Astrocyte of the cerebellum (primary cell): ENCODE measurements at places on chromosomes 12 and 14.

GRCh38 chr12:6208130-6208529 lies 7.9 kb downstream of the CD9 start:
- no peak for DNase-seq

DNA sequence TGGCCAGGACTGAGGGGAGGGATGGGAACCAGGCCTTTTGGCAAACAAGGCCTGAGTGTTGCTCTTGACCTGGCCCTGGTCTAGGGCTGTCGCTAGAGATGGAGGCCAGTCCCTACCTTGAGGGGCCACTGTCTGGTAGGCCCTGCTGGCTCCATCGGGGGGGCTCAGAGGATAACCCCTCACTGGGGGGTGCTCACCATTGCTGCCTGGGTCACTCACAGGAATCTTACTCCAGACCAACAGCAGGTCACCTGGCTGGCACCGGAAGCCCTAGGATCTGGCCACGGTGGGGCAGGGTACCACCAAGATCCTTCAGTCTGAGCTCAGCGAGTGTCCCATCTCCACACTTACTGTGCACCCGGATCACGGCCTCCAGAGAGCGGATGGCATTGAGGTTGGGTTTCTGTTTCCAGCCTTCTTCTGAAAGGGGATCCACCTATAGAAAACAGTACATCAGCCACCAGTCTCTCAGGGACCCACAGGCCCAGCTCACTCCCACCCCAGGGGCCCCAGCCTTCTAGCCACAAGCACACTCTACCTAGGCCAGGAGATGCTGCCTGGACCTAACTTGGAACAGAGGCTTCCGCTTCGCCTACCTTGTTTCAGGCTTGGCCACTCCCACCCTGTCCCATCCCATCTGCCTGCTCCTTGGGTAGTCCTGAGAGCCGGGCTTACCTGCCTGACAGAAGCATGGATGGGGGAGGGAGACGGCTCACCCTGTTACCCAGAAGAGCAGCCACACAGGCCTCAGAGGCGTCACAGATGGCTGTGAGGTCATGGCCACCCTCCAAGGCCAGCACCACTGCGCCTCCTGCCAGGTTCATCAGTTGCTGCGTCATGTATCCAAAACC lies 12.2 kb downstream of the SLC48A1 start:
- no peak for DNase-seq

- no peak for DNase-seq
Observed at GRCh38 chr14:77065851-77066577, 32.0 kb upstream of the CIPC start.

DNA sequence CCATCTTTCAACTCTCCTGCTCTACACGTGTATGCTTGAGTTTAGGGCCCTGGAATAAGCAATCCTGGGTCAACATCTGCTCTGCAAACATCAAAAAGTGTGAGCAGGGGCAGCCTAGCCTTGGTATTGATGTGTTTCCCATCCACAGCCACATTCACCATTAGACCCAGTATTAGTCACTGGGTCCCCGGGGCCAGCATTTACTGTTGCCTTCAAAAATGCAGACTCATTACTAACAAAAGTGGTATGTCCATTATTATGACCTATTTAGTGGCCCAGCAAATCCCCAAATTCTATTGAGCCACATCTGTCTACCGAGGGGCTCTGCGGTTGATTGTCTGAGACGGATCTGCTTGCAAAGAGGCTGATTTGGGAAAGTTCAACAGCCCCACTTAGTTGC lies 661.8 kb downstream of the DIO2 start:
- no peak for DNase-seq

DNA sequence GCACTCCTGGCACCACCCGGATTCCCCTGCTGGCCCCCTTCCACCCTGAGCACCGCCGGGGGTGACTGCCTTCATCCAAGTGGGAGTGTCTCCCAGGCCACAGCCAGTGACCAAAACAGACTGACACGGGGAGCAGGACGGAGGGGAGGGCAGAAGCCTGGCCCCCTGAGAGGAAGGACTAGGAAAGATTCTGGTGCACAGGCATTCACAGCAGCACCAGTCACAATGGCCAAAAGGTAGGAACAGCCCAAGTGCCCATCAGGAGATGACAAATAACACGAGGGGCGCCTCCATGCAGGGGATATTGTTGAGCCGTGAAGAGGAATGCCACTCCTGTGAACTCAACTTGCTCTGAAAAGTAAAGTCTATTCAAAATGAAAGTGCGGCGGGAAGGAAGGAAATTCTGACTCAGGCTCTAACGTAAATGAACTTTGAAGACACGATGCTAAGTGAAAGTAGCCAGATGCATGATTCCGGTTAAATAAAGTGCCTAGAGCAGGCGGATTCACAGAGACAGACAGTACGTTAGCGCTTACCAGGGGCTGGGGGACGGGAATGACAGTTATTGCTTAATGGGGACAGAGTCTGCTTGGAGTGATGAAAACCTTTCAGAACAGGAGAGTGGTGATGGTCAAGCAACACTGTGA lies 146.1 kb upstream of the NCOR2 start:
- peak; percentile 83 for DNase-seq

- no peak for DNase-seq
Observed at GRCh38 chr12:132460571-132460970, 29.4 kb upstream of the FBRSL1 start.

GRCh38 chr12:132327336-132328171 lies 1.8 kb downstream of the GALNT9 start:
- peak; percentile 5 for DNase-seq

GRCh38 chr14:68606176-68606575 lies 186.7 kb downstream of the ZFP36L1 start:
- no peak for DNase-seq

DNA sequence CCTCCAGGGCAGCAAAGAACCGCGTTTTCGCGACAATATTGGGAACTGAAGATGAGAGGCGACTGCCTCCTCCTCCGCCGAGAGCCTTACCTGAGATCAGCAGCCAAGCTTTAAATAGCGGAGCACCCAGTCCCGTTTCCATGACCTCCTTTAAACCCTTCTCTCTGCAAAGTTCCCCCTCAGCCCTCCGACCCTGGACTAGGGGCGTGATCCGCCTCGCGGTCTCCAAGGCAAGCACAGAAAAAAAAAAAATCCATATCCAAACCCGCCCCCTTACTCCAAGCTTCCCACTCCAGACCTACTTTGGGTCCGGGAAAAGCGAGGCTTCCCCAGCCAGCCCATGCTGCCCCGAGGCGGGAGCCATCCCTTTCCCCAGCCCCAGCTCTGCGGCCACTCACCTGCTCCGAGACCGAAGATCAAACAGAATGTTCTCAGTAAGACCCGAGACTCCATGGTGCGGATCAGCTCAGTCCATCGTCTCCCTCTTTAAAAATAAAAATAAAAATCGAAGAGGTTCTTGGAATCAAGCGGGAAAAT lies 630 bp downstream of the NELL2 start:
- no peak for DNase-seq

GRCh38 chr12:83322809-83323208 lies 636.1 kb downstream of the TMTC2 start:
- no peak for DNase-seq

- DNase-seq: no peak
Observed at GRCh38 chr12:128426511-128426910, 159.5 kb downstream of the TMEM132C start.

DNA sequence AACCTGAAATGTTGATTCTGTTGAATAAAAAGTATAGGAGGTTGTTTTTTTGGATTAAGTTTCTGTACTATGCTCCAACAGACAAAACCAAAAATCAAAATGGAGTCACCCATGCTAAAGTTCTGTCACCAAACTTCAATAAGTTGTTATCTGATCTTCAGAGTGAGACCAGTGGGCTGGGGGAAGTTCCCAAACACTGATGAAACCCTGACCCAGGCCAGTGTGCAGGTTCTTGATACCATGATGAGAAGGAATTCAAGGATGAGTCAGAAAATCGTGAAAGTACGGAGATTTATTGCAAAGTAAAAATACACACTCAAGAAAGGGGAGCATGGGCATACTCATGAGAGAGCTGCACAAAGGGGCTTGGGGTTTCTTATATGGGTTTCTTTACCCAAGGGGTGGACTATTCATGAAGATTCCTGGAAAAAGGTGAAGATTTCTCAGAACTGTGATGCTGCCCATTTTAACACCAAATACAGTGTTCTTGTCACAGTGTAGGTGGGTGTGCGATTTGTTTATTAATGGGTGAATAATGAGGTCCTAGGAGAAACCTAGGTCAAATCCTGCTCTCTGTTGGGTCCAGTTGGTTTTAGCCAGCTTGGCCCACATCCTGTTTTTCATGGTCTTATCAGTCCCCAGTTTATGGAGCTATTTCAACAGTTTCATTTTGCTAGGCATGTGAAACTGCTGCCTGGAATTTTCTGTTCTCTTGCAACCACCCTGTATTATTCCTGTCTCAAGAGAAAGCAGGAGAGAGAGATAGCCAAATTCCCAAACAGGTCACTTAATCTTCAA lies 27.5 kb upstream of the DENND5B start:
- DNase-seq: no peak

DNA sequence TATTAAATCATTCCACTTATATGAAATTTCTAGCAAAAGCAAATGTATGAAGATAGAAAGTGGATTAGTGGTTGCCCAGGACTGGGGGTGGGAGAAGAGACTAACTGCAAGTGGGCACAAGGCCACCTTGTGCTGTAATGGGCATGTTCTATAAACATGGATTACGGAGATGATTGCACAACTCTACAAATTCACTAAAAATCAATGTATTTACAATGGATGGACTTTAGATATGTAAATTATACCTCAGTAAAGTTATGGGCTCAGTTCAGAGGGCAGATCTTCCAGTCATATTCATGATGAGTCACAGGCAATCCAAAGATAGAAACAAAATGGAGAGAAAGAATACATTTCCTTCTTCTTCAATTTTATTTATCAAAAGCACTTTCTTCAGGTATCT lies 173.9 kb downstream of the NDUFA12 start:
- no peak for DNase-seq

DNA sequence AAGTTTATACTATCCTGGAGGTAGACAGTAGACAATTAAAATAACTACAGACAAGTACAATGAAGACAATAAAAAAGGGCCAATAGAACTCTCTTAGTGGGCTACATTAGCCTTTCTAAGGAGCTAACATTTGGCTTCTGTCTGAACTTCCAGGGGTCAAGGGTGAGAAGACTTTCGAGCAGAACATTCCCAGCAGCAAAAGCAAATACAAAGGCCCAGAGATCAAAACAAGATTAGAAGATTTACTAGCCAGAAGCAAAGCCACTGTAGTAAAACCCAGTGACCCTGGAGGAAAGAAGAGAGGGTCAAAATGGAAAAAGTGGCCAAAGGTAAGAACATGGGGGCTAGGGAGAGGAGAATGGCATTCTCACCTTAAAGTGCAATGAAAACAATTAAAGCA lies 63.2 kb downstream of the ATP2B1 start:
- DNase-seq: no peak

- no peak for DNase-seq
Observed at GRCh38 chr14:36939265-36939664, 233.1 kb downstream of the SLC25A21 start.

DNA sequence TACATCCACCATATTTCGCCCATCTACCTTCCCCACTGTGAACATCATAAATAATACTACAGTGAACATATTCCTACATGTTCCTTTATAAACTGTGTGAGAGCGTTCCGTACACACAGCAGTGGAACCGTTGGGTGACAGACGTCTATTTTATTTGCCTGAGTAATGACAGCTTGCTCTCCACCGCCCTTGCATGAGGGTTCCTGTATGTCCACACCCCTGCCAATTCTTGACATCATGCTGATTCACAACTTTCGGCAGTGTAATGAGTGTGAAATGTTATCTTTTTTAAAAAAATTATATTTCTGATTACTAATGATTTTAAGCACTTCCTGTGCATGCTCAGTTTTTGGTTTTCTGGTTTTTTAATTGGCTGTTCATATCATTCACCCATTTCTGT lies 4.3 kb upstream of the RAD52 start:
- DNase-seq: no peak

GRCh38 chr12:122669397-122670070 lies 33.6 kb downstream of the HCAR2 start:
- DNase-seq: no peak

DNA sequence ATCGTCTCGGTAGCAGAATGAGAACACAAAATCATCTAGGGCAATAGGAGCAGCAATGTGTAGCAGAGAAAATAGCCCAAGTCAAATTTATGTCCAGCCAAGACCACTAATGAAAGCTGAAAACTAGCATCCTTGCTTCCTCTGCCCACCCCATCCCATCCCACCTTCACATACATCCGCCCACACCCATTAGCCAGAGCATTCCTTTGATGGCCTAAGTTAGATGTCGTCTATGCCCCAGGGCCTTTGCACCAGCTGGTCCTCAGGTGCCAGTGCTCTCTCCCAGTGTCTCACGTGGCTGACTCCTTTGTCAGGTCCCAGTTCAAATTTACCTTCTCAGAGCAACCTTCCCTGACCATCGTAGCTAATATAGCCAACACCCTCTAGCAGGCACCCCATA lies 17.8 kb upstream of the PPP2R5C start:
- no peak for DNase-seq

GRCh38 chr12:116783525-116784237 lies 45.6 kb downstream of the RNFT2 start:
- DNase-seq: no peak
